ENCODE measurements at places on chromosomes 5 and 9. TPM values are rescaled to one million over a fixed set of nuclear protein-coding genes. Genes with fewer than 3 reads are reported as not detected.

DNA sequence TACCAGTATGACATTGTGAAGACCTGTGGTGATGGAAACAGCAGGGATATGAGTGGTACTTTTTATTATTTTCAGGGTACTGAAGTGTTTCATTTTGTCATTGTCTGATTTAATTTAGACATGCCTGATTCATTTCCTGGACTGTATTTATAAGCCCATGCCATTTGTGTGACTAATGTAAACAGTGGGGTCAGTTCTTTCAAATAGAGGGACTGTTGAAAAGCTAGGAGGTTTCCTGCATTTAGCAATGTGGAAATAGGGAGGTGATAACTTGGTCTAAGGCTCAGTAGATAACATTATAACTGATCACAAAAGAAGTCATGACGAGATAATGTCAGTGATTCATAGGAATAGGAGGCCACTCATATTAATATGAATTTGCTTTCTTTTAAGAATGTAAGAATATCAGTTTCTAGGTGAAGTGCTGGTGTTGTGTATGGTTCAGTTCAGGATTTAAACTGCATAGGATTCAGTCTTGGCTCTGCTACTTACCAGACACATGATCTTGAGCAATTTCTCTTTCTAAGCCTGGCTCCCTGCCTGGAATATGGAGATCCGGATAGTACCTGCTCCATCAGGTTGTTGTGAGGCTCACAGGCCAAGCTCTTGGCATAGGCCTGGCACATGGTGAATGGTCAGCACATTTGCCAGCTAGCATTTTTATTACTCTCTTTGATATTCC, 7.5 kb downstream of the RASGRF2 start:
- peak overlapping the region; percentile 81 for H3K27ac ChIP-seq
- H3K4me1 ChIP-seq: peaks cover 37% of the 10 kb centered on the region
- no peak overlapping the region for H3K4me3 ChIP-seq
- H3K36me3 ChIP-seq: no peaks in the 10 kb centered on the region

DNA sequence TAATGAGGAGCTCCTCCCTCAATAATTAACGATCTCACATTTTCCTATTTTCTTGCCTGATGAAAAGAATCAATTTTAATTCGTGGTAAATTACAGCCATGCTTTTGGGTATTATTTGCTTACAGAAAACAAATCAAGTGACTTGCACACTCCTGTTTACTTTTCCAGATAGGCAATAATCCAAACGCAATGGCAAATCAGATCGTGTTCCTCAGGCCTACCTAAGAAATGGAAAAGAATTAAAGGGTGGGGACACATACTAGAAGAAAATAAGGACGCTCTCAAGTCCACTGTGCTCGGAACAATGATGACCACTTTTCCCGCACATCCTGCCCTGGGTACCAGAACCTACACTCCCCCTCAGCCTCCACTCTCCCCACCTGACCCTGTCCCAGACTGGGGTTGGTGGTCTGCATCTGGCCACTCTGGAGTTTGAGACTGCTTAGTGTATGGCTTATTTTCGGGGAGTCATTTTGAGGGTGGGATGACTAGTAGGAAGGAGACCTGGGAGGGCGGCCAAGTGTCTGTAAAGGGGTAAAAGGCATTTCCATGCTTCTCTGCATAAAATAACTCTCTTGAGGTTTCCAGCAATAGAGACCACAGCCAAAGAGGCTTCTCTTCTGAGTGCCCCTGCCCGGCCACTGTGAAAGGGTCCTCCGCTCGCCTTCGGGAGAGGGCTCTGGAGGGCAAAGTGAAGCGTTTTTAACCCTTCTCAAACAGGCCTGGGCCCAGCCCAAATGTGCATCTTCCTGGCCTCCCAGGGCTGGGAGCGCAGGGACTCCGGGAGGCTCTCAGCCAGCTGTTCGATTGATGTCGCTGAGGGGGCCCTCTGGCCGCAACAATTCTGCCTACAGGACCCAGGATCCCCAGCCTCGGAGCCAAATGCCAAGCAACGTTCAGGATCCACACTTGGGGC, 4.5 kb upstream of the OTP start:
- no peaks in the 10 kb centered on the region for H3K4me1 ChIP-seq
- peaks cover 44% of the 10 kb centered on the region for H3K27me3 ChIP-seq
- DNase-seq: no peak
- no peak overlapping the region for H3K27ac ChIP-seq
- H3K36me3 ChIP-seq: no peaks in the 10 kb centered on the region

- H3K36me3 ChIP-seq: no peaks in the 10 kb centered on the region
- no peaks in the 10 kb centered on the region for H3K4me1 ChIP-seq
Observed at GRCh38 chr5:66450988-66451387, 145.2 kb upstream of the MAST4 start.

DNA sequence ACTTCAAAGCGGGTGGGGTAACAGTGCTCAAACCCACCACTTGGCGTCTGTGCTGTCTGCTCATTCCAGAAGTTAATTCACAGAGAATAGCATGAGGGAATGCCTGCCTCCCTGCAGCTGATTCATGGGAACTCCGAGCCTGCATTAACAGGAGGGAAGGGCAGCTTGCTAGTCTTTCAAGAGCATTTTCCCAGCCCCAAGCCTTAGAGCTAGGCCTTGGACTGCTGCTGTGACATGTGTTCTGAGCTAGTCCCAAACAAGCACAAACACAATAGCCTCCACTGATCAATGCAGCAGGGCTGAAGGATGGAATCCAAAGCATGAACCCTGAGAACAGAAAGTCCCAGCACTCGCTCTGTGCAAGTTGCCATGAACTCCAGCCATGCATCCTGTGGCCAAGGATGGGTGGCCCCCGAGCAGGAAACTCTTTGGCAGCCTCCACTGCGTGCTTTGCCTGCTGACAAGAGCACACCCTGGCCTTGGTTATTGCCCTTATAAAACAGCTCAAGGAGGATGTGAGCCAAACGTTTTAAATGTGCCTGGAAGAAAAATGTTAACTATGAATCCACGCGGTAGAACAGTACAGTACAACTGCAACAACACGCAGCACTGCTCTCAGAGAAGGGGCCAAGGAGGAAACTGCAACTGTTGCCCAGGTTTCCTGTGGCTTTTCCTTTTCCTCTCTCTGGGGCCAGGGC, 653.1 kb upstream of the KLF4 start:
- DNase-seq: no peak
- H3K36me3 ChIP-seq: no peaks in the 10 kb centered on the region
- H3K27ac ChIP-seq: no peak overlapping the region
- H3K27me3 ChIP-seq: no peaks in the 10 kb centered on the region

DNA sequence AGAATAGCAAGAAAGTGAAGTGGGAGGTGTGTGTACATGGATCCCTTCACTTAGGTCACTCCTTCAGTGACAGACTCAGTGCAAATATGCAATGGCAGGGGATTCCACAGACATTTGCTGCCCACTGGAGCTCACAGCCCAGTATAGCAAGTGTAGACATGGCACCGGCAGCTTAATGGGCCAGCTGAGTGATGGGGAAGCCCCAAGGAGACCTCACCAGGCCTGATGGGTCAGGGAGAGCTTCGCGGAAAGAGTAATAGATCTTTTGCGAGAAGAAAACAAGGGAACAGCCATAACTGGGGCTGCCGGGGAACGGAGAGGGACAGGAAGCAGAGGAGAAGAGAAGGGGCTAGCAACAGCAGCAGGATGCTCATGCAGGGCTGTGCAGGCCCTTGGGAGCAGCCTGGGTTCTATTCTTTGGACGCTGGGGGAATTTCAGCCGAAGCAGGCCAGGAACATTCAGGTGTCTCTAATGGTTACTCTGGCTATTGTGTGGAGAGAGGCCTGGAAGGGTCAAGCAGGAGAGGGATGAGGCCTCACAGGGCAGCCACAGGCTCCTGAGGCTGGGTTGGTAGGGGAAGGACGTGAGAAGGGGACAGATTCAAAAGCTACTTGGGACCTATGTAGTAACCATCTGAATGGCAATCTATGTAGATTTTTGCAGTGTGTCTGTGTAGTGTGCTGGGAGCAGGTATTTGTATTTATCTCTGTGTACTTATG, 27.0 kb downstream of the TCF7 start:
- peaks cover 22% of the 10 kb centered on the region for H3K4me1 ChIP-seq
- no peaks in the 10 kb centered on the region for H3K27me3 ChIP-seq
- peaks cover 16% of the 10 kb centered on the region for H3K36me3 ChIP-seq
- H3K27ac ChIP-seq: no peak overlapping the region
- peak; percentile 13 for DNase-seq

DNA sequence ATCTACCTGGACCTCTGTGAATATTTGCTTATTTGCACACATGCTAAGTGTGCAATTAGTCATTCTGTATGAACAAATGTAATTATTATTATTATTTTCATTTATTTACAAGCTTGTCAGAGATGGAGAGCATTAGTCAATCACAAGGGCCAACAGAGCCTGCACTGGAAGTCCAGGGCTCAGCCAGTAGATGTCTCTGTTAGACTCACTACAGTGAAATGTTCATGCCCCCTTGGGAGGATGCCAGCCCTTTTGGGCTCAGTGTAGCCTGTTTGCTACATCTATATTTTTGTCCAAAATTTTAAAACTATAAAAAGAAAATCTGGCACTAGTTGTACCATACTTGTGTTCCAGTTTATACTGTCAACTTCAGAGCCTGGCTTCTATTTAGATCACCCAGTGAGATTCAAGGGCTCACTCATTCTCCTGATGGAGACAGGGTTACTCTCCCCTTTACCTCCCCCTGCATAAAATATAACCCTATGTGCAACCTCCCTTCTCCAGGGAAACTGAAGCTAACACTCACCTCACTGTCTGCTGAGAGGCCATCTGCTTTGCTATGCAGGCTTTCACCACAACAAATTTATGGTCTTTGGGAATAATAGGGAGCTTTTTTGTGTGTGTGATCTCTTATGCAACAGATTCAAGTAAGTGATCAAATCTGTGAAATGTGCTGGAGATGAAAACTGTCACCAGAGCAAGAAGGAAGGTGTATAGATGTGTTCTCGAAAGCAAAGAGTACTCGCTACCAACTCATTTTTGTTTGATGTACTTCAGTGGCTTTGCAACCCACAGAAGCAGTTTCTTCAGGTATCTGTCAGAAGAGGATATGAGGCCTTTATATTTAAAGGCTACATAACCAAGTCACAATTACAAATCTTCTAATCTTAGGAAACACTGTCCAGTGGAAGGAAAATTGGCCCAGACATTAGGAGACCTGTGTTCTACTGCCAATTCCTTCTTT, 99.9 kb upstream of the TLE4 start:
- no peaks in the 10 kb centered on the region for H3K4me1 ChIP-seq
- H3K36me3 ChIP-seq: no peaks in the 10 kb centered on the region
- no peak overlapping the region for H3K4me3 ChIP-seq
- peak; percentile 66 for DNase-seq
- no peak overlapping the region for H3K27ac ChIP-seq

- no peak overlapping the region for H3K4me3 ChIP-seq
- no peaks in the 10 kb centered on the region for H3K36me3 ChIP-seq
- H3K27me3 ChIP-seq: no peaks in the 10 kb centered on the region
- H3K4me1 ChIP-seq: no peaks in the 10 kb centered on the region
- H3K27ac ChIP-seq: no peak overlapping the region
- DNase-seq: no peak
Observed at GRCh38 chr5:67773411-67774266, 441.9 kb upstream of the PIK3R1 start.

- H3K4me1 ChIP-seq: peaks cover 45% of the 10 kb centered on the region
- H3K27me3 ChIP-seq: no peaks in the 10 kb centered on the region
- H3K36me3 ChIP-seq: no peaks in the 10 kb centered on the region
- DNase-seq: no peak
Observed at GRCh38 chr5:159459132-159459627, 128.9 kb upstream of the IL12B start.

PCDHA13 gene
- 3.2 TPM for total RNA-seq

CCDC180 gene
- 0.69 TPM for total RNA-seq

CTXN3 gene
- total RNA-seq: not detected

IL9 gene
- total RNA-seq: not detected

CFAP157 gene
- total RNA-seq: not detected
